ENCODE measurements at places on chromosomes 7 and 10. TPM values are rescaled to one million over a fixed set of nuclear protein-coding genes. Genes with fewer than 3 reads are reported as not detected.

Gene ADAM8
- 157 TPM for total RNA-seq

Gene TAS2R3
- 0.87 TPM for total RNA-seq

Gene SFTPA1
- not detected for total RNA-seq

GRCh38 chr10:36116731-36117130, 474.6 kb upstream of the FZD8 start:
- H3K27me3 ChIP-seq = no peaks in the 10 kb centered on the region
- DNase-seq = no peak
- no peaks in the 10 kb centered on the region for H3K4me1 ChIP-seq
- H3K27ac ChIP-seq = no peak overlapping the region

GRCh38 chr7:50037086-50037485, 56.0 kb downstream of the ZPBP start:
- no peak overlapping the region for H3K4me3 ChIP-seq
- peaks cover 29% of the 10 kb centered on the region for H3K27me3 ChIP-seq
- H3K36me3 ChIP-seq = no peaks in the 10 kb centered on the region
- no peak for DNase-seq
- no peak overlapping the region for H3K27ac ChIP-seq

Gene INMT
- total RNA-seq = 0.65 TPM
